ENCODE measurements at places on chromosomes 5 and 9. TPM values are rescaled to one million over a fixed set of nuclear protein-coding genes. Genes with fewer than 3 reads are reported as not detected.

Gene PCDHA1
- not detected for total RNA-seq

Gene GAPVD1
- 22.4 TPM for total RNA-seq

Gene PCDHB8
- total RNA-seq = 0.49 TPM

Gene ENG
- 620 TPM for total RNA-seq

Gene PCDHB10
- total RNA-seq = 0.16 TPM

Gene GMCL2
- total RNA-seq = not detected

Gene CCL19
- not detected for total RNA-seq

Gene FOCAD
- 18.6 TPM for total RNA-seq

Gene QRFP
- not detected for total RNA-seq

Gene LRRC14B
- not detected for total RNA-seq

Gene PTGR1
- 90.4 TPM for total RNA-seq

Gene SLC45A2
- total RNA-seq = not detected

Gene IARS1
- 171 TPM for total RNA-seq

Data from cardiac atrium fibroblast (primary cell).